NCI-H2029 treated with DMSO at 0.1 percent for 48 hours (cell line): ENCODE measurements at places on chromosomes 12 and 14.

- no peak for DNase-seq
Measured at GRCh38 chr14:59845245-59845644, 25.3 kb downstream of the RTN1 start.

DNA sequence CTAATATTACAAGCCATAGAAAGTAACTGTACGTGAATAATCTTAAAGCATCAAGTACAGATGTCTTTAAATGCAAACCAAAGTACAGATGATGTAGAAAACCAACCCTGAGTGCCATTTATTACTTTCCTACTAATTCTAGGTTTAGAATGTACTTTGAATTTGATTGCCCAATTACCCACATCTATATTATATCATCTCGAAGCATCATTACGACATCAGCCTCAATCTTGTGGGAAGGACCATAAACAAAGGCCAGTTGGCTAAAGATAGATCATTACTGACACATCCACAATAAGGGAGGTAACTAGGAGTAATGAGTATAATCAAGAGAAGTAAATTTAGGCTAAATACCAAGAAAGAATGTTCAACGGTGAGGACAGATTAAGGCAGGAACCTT, 478.9 kb downstream of the BCAT1 start:
- no peak for DNase-seq

- no peak for DNase-seq
Measured at GRCh38 chr14:96267336-96267735, 11.3 kb downstream of the BDKRB1 start.

- DNase-seq = no peak
Measured at GRCh38 chr12:117262749-117263148, 72.5 kb upstream of the FBXO21 start.

GRCh38 chr12:27779920-27780611, at the start of the genes KLHL42 and MANSC4:
KLHL42 (plus strand) TSS chr12:27780233; CDS start chr12:27780331, 98 bp downstream.
MANSC4 (minus strand) TSS chr12:27780236; CDS start chr12:27771276, 8,960 bp downstream.
- DNase-seq = no peak

GRCh38 chr12:75979181-75979580, 52.4 kb downstream of the PHLDA1 start:
- no peak for DNase-seq

DNA sequence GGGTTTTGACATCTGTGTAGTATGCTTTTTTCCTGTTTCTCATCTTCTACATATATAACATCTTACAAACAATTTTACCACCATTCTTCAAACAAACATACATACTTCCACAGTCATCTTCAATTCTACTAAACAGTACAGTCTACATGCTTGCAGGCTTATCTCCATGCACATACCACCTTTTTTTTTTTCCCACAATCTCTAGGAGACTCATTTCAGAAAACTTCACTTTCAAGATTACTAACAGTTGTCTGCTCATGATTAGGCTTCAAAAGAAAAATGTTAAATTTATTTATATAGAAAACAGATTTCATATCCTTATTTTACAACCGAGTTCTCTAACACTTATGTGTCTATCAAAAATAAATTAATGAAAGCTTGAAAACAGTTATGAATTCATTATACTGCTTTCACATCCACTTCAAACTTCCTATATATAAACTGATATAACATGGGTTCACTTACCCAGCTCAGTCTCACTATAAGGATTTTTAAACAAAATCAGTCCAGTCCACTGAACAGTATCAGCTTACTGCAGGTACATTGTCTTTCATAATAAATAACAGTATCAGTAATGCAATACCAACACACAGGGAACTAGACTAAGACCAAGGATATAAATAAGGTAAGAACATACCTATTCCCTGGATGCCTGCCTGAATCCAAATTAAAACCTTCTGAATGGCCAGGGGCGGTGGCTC, 42.5 kb downstream of the LRP6 start:
- DNase-seq = no peak

GRCh38 chr14:70415788-70416187, 1.1 kb downstream of the SYNJ2BP start:
- DNase-seq = no peak

DNA sequence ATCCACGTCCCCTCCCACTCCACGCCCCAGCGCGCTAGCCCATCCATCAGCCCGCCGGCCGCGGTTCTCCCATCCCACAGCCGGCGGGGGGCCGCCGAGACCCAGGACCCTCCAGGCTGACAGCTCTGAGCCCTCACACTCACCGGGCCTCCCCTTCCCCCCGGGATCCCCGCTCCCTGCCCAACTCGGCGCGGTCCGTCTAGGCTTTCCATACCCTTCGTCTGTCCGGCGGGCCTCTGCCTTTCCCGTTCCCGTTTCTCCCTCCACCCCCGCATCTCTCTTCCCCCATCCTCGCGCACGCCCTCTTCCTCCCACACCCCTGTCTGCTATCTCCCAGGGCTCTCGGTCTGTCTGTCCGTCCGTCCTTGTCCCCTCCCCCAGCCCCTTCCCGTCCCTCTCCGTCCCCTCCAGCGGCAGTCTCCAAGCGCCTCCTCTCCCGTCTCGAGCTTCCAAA, 726 bp downstream of the ZFHX2 start:
- peak; percentile 98 for DNase-seq

DNA sequence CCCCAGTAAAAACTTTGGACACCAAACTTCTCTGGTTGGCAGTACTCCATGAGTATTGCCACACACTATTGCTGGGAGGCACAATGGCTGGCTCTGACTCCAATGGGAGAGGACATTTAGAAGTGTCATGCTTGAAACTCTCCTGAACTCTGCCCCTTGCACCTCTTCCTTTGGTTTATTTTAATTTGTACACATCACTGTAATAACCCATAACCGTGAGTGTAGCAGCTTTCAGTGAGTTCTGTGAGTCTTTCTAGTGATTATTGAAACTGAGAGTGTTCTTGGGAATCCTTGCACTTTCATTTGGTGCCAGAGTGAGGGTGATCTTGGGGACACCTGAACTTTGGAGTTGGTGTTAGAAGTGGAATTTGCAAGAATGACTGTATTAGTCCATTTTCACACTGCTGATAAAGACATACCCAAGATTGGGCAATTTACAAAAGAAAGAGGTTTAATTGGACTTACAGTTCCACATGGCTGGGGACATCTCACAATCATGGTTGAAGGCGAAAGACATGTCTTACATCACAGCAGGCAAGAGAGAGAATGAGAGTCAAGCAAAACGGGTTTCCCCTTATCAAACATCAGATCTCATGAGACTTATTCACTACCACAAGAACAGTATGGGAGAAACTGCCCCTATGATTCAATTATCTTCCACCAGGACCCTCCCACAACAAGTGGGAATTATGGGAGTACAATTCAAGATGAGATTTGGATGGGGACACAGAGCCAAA, 41.3 kb upstream of the CEP83 start:
- no peak for DNase-seq

DNA sequence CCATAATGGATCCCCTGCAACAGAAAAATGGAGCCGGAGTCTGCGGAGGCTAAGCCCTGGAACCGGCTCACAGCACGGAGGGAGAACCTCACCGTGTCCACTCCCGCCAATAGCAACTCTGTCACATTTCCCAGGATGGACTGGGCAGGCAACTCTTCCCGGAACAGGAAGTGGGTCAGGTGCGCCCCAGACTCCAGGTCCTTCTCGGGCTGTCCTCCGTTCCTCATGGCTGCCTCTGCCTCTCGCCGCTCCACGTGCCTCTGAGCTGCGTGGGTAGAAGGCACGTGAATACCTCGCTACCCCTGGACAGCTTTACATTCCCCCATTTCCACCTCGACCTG, 2.2 kb downstream of the CYP27B1 start:
- DNase-seq = no peak

- DNase-seq = no peak
Measured at GRCh38 chr14:99143126-99143525, 128.9 kb downstream of the BCL11B start.

GRCh38 chr14:94124582-94125377, 4.6 kb downstream of the IFI27L2 start:
- DNase-seq = no peak

GRCh38 chr12:131853832-131854797, 25.9 kb downstream of the MMP17 start:
- DNase-seq = no peak

DNA sequence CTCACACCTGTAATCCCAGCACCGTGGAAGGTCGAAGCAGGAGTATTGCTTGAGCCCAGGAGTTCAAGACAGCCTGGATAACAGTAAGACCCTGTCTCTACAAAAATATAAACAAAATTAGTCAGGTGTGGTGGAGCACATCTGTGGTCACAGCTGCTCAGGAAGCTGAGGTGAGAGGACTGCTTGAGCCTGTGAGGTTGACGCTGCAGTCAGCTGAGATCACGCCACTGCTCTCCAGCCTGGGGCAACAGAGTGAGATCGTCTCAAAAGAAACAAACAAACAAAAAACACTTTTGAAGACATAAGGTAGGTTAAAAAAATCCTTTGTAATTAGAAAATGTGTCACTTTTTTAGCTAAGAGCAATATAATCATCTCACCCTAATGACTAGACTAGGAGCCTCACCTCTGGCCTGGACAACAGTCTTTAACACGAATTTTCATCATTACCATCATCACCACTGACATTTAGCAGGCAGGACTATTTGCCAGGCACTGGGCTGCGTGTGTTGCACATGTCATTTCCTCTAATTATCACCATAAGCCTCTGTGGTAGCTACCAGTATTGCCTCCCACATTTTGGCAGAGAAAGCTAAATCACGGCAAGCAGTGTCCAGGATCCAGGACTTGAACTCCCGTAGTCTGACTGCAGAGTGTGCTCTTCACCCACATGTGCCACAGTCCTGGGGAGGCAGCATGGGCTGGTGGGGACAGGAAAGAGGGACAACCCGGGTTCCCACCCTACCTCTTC, 4.6 kb upstream of the SYCP3 start:
- no peak for DNase-seq

DNA sequence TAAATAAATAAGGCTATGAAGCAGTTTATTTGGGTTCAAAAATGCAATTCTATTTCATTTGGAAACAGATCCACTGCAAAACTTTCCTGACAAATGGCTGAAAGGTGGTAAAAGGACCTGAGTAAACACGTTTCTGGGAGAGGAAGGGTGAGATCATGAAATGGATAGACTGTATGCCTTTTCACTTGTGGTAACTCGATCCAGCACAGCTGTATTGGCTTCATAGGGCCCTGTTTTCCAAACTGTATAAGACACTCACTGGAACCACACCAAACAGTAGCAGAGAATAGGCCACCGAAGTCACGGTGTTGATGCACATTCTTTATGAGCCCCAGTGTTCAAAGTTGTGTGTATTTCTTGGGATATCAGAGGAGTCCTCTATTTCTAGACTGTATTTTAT, 325.2 kb upstream of the DIO2 start:
- DNase-seq = no peak

DNA sequence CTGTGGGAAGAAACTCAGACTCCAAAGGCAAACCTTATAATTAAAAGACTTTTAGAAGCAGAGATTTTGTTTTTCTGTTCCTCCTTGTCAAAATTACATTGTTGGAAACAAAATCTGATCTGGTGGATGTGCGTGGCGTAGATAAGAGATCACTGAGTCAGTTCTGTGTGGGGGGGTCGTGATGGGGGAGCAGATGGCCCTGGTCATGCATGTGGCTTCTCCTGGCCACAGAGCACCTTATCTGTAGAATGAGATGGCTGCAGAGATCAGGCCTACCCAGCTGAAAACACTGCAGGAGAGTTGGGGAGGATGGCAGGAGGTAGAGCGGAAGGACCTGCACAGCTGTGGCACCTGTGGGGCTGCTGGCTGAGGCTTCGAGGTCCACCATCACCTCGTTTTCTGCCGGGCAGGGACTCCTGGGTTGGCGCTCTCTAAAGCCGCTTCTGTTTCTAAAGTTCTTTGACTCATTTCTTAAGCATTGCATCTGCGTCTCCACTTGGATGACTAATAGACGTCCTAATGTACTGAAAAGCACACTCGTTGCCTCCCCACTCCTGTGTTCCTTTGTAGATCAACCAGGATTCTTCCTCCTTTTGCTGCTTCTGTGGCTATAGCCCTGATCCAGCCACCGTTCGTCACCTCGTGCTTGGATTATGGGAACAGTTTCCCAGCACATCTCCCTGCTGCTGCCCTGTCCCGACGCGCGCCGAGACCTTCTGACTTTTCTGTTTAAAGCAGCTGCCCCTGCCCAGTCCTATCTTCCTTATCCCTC, 93.4 kb downstream of the TSPAN9 start:
- no peak for DNase-seq

- DNase-seq = no peak
Measured at GRCh38 chr12:49348781-49349180, 2.1 kb downstream of the DNAJC22 start.

DNA sequence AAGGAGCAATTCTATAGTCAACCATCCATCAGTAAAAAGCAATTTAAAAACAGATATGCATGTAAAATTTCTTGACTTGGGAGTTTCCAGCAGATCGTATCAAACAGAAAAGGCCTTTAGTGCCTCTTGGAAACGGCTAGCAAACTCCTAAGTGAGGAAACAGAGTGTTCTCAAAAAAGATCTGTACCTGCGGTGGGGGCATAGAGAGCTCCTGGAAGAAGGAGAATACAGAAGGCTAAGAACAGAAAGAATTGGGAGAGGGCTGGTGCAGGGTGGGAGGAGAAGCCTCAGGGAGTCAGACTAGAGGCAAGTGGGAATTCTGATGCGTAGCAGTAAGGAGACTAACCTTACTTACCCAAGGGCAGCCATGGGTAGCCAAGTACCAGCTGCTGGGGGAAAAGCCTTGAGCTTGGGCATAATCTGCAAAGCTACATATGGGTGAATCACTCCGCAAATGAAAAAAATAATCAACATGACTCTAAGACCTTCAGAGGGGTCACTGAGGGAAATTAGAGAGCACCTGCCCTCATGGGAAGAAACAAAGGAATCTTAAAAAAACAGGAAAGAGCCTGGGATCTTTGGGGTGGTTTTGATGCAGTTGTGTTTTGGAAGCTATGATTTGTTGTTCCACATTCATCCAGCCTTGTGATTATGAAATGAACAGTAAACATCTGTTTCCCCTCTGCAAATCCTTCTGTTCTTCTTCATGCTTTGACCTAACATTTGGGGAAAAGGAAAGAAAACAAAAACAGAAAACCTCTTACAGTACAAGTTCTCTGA, 10.4 kb downstream of the RHOJ start:
- no peak for DNase-seq

DNA sequence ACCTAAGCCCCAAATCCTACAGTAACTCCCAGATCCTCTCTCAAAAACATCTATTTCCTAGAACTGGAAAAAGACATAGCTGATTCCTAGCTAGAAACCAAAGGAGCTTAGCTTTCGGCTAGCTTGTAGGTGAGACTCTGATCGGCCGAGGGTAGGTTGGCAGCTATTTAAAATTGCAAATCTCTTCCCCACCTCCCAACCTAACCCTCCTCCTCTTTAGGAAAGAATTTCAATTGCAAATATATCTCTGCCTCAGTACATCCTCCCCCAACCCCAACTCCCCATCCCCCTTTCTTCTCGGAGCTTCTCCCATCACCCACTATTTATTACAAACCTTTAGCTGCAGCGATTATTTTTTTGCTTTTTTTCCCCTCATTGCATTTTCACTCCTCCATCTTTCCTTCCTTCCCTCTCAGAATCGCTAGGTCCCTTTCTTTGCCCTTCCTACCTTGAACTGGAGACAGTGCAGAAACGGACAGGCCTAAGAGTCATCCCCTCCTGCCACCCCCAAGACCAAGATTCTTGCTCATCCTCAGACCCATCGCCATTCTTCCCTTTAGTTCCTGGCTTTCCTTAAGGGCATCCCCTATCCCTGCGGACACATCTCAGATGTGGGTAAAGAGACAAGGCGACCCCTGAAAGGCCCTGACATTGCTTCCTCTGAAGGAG, 13.4 kb downstream of the ZFHX2 start:
- no peak for DNase-seq

GRCh38 chr12:50615907-50616296, 111.1 kb downstream of the DIP2B start:
- no peak for DNase-seq
